ENCODE measurements at places on chromosomes 1 and 21. TPM values are rescaled to one million over a fixed set of nuclear protein-coding genes. Genes with fewer than 3 reads are reported as not detected.

OR2L5 gene
- total RNA-seq: 2.7 TPM

PGLYRP4 gene
- not detected for total RNA-seq

CYYR1 gene
- total RNA-seq: 7.0 TPM

CADM3 gene
- total RNA-seq: 100 TPM

BRDT gene
- total RNA-seq: not detected

FCRLA gene
- not detected for total RNA-seq

FAAH gene
- 19.0 TPM for total RNA-seq

- no peak for DNase-seq
Observed at GRCh38 chr1:174534789-174535188, 87.0 kb downstream of the GPR52 start.

GRCh38 chr1:112457241-112457640 is 51.5 kb upstream of the WNT2B start:
- no peak for DNase-seq

DNA sequence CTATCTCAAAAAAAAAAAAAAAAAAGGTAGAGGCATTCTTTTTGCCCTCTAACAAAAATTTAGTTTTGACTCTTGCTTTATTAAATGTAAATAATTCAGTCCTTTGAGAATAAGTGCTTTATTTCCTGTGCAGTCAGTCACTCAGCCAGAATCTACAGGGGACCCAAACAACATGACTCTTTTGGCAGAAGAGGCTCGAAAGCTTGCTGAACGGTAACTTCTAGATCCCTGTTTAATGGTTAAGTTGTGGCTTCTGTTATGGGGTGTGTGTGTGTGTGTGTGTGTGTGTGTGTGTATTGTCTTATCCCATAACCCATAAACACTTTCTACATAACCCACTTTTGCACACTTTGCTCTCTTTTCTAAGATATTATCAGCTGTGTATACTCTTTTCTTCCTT is 54.9 kb upstream of the LAMC2 start:
- DNase-seq: peak; percentile 14

DNA sequence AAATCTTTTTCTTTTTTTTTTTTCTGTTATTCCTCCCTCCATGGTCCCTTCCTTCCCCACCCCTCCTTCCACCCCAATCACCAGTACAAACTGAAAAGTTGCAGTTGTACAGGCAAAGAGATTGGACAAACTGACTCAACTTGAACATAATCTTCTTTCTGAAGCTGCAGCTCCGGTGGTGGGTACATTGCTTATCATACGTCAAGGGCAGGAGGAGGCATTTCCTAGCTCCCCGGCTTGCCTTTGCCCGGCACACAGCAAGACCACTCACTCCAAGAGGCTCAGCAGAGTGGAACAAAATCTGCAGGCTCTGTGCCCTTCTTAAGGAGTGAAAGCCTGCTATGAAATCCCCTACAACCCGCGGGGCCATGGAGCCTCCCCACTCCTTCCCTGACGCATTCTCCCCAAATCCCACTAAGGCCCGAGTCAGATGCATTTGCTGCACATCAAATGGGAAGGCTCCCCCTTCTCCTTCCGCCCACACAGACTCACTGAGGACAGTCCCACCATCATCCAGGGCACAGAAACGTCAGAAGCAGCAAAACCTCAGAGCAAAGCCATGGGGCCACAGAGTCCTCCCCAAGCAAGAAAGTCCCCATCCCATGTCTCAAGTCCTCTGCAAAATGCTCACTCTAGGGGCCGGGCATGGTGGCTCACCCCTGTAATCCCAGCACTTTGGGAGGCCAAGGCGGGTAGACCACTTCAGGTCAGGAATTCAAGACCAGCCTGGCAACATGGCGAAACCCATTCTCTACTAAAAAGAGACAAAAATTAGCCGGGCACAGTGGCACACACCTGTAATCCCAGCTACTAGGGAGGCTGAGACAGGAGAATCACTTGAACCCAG is 45.9 kb downstream of the SYF2 start:
- no peak for DNase-seq

- DNase-seq: no peak
Observed at GRCh38 chr1:103441342-103441741, 84.2 kb upstream of the RNPC3 start.

GRCh38 chr1:94746635-94747525 is 73.3 kb upstream of the SLC44A3 start:
- no peak for DNase-seq

- no peak for DNase-seq
Observed at GRCh38 chr21:28228636-28228995, 764.1 kb downstream of the LTN1 start.

- no peak for DNase-seq
Observed at GRCh38 chr1:155981266-155982088, 3.1 kb upstream of the ARHGEF2 start.

Measured in cerebellum (tissue), 4 donors.